ENCODE measurements at places on chromosomes 3 and 15. TPM values are rescaled to one million over a fixed set of nuclear protein-coding genes. Genes with fewer than 3 reads are reported as not detected.

PFN2 gene
- polyA plus RNA-seq = 211 TPM

DNA sequence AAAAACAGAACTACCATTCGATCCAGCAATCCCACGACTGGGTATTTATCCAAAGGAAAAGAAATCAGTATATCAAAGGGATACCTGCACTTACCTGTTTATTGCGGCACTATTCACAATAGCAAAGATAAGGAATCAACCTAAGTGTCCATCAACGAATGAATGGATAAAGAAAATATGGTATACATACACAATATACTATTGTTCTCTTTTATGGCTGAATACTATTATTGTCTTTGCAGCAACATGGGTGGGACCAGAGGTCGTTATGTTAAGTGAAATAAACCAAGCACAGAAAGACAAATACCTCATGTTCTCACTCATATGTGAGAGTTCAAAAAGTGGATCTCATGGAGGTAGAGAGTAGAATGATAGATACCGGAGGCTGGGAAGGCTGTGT is 118.3 kb upstream of the FAM3D start:
- no peak for DNase-seq

MYZAP gene
- 2.7 TPM for polyA plus RNA-seq

DNA sequence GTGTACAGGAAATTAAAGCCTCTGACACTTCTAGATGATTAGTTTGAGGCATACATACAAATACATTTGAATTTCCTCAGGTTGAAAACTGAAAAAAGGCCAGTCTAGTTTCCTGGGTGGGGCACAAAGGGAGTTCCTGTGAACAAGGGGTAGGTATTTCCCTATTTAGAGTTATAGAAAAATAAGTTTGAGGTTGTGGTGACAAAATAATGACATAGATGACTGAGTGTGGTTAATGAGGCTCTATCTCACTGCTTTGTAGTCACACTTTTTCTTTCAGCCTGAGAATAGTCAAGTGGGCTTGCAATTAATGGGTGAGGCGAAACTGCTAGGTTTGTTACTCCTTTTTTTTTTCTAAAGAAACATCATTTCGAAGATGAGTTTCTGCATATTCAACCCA is 4.3 kb downstream of the SLCO3A1 start:
- no peak for DNase-seq

FGD5 gene
- polyA plus RNA-seq = 20.1 TPM

PCLAF gene
- polyA plus RNA-seq = 25.9 TPM

GRCh38 chr3:50623840-50624474 is 7.0 kb downstream of the MAPKAPK3 start:
- DNase-seq = no peak

GRCh38 chr3:72047221-72047871 is 262.4 kb upstream of the PROK2 start:
- DNase-seq = no peak

DNA sequence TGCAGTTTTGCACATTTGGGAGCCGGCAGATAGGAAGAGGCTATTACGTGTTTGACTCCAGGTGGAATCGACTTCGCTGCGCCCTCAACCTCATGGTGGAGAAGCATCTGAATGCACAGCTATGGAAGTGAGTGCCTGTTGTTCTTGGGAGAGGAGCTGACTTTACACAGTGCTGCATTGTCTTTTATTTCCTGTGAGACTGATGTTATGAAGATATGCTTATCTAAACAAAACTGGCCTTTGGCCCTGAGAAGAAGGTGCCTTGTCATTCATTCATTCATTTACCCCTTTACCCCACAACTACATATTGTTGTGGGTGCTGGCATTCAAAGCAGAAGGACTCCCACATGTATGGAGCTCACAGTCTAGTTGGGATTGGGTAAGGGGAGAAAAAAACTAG is 32.6 kb downstream of the PSMD6 start:
- no peak for DNase-seq

ABI3BP gene
- polyA plus RNA-seq = 344 TPM

- peak; percentile 52 for DNase-seq
These were observed 471.8 kb downstream of the MFSD1 start for GRCh38 chr3:159273608-159274007.
